HS-5 (cell line): ENCODE measurements at places on chromosomes 6 and 20.

GRCh38 chr20:20487811-20488210 is 119.9 kb downstream of the INSM1 start:
- DNase-seq: no peak

DNA sequence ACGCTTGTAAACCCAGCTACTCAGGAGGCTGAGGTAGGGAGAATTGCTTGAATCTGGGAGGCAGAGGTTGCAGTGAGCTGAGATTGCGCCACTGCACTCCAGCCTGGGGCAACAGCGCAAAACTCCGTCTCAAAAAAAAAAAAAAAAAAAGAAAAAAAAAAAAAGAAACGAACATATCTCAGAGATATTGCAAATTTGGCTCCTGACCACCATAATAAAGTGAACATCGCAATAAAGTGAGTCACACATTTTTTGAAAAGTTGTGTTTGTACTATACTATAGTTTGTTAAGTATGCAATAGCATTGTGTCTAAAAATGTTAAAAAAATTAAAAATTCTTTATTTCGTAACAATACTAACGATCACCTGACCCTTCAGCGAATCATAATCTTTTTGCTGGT is 13.3 kb downstream of the RSPH9 start:
- DNase-seq: no peak

GRCh38 chr6:79557673-79558467 is 20.6 kb upstream of the LCA5 start:
- DNase-seq: no peak

- no peak for DNase-seq
These were observed 457.3 kb upstream of the SULF2 start for GRCh38 chr20:48242623-48243022.

DNA sequence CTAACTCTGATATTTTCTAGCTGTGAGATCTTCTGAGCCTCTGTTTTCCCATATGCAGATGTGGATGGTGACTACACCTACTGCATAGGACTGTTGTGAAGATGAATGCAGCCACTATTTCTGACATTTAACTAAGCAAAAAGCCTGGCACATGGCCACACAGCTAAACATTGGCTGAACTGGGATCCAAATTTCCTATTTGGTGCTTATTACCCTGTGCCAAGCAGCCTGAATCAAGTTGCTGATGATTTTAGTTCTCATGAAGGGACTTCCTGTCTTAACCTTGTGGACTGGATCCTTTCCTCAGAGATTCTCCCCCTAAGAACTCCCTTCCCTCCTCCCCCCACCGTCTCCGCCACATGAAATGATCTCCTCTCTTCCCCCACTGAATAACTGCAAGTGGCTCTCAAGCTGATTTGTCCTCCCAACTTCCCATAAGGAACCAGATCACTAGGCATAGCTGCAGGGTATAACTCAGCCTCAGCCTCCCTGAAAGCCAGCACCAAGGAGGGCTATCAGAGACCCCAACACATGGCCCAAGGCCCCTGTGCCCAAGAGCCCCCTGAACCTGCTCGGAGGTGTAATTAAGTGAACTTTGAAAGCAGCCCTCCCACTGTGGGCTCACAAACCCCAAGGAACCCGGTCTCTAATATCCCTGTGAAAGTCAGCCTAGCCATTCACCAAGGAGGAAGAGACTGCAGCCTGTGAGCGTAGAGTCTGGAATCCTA is 55.7 kb downstream of the MAFB start:
- DNase-seq: no peak

DNA sequence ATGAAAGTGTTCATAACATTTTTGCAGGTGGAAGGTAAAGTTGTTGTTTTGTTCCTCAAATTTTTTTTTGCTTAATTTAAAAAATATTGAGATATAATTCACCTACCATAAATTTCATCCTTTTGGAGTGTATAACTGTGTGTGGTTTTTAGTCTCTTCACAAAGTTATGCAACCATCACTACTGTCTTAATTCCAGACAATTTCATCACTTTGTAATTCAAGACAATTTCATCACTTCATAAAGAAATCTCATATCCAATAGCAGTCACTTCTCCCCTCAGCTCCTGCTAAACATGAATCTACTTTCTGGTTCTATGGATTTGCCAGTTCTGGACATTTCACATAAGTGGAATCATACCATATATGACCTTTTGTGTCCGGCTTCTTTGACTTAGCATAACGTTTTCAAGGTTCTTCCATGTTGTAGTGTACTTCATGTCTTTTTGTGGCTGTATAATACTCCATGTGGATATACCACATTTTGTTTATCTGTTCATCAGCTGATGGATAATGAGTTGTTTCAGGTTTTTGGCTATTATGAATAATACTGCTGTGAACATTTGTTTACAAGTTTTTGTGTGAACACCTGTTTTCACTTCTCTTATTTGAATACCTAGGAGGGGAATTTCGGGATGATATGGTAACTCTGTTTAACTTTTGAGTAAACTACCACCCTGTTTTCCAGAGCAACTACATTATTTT is 18.8 kb downstream of the ZFAND3 start:
- DNase-seq: no peak

DNA sequence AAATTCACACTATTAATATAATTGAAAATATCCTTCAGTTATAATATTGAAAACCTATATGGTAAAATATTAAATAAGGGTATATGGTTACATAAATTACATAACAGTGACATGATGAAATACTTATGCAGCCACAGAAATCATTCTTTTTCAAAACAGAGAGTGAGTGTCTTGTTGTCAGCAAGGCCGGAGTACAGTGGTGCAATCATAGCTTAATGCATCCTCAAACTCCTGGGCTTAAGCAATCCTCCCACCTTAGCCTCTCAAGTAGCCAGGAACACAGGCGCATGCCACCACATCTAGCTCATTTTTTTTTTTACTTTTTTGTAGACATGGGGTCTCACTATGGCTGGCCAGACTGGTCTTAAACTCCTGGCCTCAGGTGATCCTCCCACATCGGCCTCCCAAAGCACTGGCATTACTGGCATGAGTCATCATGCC is 40.4 kb downstream of the FAM8A1 start:
- peak; percentile 22 for DNase-seq

- DNase-seq: no peak
These were observed 82.5 kb upstream of the PTPN1 start for GRCh38 chr20:50427719-50428083.

DNA sequence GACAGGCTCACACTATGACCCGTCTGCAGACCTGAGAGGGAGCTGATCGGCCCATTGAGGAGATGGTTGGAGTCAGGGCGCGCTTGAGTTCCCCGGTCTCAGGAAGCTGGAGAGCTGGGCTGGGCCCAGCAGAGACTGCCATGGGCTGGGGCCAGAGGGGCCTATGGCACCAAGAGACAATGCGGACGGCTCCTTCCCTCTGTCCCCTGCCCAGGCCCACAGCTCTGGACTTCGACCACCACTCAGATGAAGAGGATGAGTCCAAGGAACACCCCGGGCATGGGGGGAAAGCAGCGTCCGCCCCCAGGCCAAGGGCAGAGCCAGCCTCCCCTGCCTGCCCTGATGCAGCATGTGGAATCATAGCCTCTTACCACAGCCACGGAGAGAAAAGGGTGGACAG is 40.2 kb upstream of the PHACTR3 start:
- DNase-seq: no peak

GRCh38 chr6:132713352-132714134 is at the start of gene VNN1:
TSS of gene VNN1 (minus strand) at chr6:132714055. CDS start at chr6:132714035, 20 bp downstream.
- DNase-seq: no peak

DNA sequence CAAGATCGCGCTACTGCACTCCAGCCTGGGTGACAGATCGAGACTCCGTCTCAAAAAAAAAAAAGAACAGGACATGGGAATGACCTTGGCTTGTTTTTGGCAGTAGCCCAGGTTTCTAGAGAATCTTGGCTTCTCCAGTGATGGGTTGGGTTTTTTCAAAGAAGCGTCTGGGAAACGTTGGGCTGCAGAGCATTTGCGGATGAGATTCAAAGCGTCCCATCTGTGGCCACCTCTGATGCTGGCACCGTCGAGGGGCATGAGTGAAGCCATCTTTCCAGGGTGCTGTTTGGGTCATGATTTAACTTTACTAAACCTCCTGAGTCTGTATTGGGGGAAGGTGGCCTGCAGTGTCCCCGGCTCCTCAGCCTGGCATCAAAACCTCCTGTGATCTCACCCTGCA is 43.2 kb upstream of the SRF start:
- DNase-seq: no peak

GRCh38 chr6:5570641-5571040 is 309.3 kb downstream of the FARS2 start:
- no peak for DNase-seq

DNA sequence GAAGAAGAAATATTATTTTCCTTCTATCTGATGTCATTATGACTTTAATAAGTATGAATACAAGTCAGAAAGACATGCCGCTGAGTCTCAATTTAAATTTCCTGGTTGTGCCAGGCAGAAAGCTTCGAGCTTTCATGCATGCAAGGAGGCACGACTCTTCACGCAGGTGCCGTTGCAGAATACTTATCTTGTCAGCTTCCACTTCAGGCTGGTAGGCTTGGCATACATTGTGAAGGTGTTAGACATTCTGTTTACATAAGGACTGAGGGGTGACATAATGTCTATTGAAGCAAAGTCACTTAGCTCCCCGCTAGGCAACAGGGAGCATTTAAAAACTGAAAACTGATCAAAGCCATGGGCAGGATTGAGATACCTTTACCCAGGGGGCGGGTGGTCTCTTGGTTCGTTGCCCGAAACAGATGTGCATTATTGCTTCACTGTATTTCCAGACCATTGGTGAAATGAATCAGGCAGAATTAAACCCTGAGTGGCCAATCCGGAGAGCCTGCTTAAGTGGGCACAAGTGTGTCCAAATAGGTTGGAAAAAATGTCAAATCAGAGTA is 16.4 kb downstream of the BMP6 start:
- no peak for DNase-seq

DNA sequence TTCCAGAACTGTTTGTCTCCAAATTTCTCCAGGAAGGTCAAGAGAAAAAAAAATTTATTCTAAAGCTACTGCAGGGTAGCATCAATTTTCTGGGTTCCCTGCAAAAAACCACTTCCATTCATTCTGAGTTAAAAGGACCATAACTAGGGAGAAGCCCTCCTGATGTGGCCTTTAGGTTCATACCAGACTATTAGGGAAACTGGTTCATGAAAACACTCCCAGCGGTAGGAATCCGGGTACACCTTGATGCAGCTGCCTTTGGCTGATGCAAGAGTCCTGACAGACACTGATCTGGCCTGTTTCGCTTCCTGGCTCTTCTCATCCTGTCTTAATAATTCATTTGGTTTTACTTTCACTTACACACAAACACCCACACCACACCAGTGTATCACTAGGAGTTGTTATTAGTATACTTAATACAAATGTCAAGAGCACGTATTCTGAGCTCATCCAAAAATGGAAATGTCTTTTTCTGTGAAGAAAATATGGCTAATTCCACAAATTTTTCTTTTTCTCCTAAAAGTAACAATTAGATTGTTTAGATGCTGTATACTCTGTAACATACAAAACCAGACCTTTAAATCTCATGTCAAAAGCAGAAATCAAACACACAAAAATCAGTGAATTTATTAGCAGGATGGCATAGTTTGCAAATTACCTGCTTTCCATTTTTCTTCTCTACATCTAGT is 38.4 kb upstream of the ARHGAP18 start:
- DNase-seq: no peak

DNA sequence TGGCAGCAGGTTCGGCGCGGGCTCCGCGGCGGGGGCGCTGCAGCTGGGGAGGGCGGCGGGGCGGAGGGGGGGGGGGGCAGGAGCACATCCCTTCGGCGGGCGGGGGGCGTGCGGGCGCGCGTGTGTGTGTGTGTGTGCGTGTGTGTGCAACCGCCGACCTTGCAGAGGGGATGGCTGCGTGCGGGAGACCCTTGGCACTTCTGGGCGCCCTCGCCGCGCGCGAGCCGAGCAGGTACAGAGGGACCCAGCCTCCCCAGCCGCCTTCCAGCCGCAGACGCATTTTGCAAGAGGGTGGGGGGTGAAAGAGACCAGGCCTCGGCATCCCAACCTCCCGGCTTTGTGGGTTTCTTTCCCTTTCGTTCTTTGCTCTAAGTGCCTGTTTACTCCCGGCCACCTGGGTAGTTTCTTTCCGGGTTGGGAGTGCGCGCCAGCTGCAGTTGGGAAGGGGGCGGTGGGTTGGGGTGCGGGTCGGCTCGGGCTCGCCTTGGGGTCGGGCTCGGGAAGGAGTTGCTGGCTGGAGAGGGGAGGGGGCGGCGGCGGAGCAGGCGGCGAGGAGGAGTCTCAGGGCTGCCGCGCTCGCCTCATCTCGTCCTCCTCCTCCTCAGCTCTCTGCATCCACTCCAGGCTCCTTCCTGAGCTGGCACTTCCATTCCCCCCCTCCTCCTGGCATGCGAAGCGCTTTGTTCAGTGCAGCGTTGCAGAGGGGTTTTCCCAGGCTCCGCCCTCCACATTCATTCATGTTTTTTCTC is 620 bp downstream of the HIVEP1 start:
- peak; percentile 68 for DNase-seq

- DNase-seq: peak; percentile 82
These were observed 29.1 kb upstream of the PKIG start for GRCh38 chr20:44552950-44553908.

- DNase-seq: no peak
These were observed 258.1 kb downstream of the UTRN start for GRCh38 chr6:144543006-144543871.

GRCh38 chr6:150238846-150239407 is 96.1 kb downstream of the PPP1R14C start:
- no peak for DNase-seq

DNA sequence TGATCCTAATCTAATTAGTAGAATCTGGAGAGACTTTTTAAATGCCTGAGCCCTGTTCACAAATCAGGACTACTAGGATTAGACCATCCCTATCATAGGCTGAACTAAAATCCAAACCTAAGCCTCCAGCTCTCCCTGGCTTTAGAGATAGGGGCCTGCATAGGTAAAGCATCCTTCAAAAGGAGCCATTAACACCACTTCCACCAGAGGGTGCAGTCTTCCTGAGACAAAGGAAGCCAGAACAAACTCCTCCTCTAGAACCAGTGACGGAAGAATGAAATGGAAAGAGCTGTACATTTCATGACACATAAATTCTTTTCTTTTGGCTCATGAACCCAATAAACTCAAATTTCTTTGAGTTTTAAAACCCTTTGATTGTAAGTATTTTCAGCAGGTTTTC is 291.2 kb upstream of the ADGRB3 start:
- peak; percentile 83 for DNase-seq

GRCh38 chr6:6610031-6610591 is 21.6 kb downstream of the LY86 start:
- DNase-seq: no peak

GRCh38 chr6:148761527-148762011 is 14.7 kb downstream of the UST start:
- no peak for DNase-seq

GRCh38 chr6:165834613-165835259 is 171.7 kb upstream of the PDE10A start:
- DNase-seq: no peak

GRCh38 chr6:1554476-1555310 is 55.0 kb upstream of the FOXC1 start:
- DNase-seq: no peak

DNA sequence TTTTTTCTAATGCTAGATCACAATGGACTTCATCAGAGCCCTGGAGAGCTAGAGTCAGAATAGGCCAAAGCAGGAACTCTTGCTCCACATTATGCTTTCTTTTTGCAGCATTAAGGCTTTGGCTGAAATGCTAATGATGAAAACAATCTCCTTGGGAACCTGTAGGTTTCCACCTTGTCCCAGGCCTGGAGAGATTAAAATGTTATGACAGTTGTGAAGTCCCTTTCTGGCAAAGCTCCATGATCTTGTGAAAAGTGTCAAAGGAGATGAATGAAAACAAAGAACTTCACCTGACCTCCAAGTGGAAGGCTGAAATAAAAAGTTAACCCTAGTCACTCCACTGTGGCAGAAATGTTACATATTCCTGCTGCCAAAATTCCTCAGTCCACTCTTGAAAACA is 64.0 kb upstream of the LRRC1 start:
- no peak for DNase-seq
